ENCODE measurements at places on chromosomes 11 and 22.

- no peak for DNase-seq
Observed at GRCh38 chr11:124174001-124174583, 9.1 kb upstream of the OR10D3 start.

- peak; percentile 77 for DNase-seq
Observed at GRCh38 chr22:47089796-47090460, 327.5 kb downstream of the TBC1D22A start.

DNA sequence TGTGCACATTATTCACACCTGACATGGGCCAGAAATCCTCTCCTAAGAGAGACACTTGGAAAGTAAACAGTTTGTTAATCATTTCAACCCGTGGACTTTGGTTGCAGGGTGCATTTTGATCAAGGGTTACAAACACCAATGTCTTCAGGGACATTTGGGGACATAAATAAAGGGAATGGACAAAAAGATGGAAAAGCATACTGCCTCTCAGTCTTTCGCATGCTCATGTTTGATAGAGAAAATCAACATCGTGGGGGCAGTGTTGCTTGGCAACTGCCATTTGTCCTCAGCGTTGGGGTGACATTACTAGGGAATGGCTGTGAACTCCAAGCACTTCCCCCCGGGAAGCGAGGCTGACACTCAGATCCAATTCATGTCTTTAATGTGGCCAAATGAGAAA is 114.7 kb upstream of the OR4B1 start:
- no peak for DNase-seq

DNA sequence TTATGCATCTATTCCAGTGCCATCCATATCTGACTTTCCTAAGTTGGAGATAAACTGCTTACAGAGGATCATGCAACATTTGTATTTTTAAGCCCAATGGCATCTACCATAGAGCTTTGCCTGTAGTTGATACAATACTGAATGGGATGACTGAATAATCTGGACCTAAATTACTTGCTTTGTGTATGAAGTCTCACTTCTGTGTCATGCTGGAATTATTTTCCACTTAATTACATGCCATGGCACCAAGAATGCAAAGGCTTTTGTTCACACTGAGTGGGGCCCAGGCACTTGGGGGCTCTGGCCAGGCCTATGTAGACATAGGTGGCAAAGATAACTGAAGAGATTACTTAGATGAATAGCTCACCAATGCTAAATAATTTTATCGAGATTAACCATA is 51.6 kb downstream of the OPCML start:
- DNase-seq, result no peak

DNA sequence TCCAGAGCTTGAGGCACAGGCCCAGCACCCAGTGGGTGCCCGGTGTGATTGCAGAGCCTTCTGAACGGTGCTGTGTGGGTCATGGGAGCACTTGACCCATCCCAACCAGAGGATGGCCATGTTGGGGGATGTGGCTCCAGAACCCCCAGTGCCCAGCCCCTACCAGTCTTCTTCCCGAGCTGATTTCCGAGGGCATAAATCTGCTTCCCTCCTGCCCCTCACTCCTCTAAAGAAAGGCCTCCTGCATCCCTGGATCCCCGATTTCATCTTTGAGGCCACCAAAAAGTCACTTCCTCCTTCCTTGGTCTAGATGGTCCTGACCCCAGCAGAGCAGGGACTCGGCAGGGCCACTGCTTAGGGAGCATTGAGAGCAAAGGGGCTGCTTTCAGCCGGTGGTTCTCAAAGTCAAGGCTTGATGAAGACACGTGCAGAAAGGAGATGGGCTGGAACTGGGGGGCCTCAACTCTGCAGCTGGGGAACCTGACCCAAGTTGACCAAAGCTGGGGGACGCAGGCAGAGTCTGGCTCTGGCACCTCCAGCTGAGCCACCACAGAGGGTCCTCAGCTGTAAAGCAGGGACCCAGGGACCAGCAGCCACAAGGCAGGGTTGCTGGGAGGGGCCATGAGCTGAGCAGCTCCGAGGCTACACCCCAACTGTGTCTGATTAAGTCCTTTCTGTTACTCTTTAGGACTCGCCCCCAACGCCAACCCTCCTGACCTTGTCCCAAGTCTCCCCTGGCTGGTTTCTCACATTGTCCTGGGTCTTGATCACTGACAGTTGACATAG is 56.6 kb downstream of the LINC01488 start:
- DNase-seq, result no peak

GRCh38 chr11:82577246-82577645 is 156.4 kb downstream of the FAM181B start:
- no peak for DNase-seq

DNA sequence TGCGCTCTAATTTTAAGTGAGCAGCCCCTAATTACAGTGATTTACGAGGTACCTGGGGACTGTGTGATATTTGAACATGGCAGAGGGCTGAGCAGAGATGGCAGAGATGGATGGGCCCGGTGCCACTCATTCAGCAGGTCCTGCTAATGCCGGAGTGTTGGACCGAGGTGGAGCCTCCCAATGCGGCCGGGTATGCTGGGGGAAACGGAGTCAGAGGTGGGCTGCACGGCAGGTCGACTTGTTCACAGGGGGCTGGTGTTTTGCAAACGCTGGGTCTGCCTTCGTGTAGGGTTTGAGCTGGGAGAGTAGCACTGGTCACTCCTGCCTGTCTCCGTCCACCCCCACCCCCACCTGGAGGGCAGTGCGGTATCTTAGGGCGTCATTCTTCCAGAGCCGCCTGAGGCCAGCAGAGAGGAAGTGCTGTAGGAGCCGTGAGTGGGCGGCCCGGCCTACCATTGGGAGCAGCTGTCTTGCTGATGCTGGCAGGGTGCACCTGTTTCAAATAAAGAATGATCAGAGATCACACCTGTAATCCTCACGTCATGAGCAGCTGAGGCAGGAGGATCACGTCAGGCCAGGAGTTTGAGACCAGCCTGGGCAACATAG is 122.6 kb downstream of the IGLL1 start:
- DNase-seq, result no peak

DNA sequence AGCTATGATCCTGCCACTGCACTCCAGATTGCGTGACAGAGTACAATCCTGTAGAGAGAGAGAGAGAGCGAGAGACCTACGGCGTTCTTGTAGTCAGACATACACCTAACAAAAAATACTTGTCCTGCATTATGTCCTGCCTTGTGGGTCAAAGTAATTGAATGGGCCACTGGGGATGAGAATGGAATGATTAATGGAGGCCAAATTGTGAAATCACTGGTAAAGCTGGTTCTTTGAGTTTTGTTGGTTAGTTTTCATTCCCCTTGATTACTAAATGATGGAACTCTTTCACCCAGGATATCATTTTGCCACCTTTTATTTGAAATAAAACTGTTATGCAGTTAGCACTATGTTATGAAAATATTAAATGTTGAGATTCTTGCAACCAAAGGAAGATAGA is 18.7 kb downstream of the GAS2 start:
- no peak for DNase-seq

DNA sequence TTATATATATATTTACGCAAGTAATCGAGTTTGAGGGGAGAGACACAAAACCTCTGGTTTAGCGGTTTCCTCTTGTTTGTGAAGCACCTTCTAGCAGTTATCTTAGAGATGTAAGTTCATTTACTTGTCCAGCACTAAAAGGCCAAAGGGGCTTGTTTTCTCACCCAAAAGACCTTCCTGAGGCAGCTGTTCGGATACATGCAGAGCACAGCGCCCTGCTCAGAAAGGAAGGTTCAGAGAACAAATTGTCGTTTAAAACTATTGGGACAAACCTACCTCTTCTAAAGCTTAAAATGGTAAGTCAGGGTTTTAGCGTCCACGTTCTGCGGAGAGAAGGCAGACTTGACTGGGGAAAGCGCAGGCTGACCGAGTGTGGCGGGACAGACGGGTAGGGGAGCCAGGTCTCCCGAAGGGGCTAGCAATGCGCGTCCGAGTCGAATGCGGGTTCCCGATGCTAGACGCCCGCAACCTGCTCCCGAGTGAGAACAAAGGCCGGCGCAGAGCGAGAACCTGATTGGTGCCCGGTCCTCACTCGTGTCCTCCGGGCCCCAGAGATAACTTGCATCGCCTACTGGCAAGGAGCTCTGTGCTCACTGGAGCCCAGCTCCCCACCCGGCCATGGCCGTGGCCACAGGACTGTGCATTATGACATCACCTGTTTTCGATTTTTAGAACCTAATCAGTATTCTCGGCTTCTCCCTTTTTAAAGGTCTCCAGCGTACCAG is 1.0 kb upstream of the SESN3 start:
- DNase-seq, result peak; percentile 65

DNA sequence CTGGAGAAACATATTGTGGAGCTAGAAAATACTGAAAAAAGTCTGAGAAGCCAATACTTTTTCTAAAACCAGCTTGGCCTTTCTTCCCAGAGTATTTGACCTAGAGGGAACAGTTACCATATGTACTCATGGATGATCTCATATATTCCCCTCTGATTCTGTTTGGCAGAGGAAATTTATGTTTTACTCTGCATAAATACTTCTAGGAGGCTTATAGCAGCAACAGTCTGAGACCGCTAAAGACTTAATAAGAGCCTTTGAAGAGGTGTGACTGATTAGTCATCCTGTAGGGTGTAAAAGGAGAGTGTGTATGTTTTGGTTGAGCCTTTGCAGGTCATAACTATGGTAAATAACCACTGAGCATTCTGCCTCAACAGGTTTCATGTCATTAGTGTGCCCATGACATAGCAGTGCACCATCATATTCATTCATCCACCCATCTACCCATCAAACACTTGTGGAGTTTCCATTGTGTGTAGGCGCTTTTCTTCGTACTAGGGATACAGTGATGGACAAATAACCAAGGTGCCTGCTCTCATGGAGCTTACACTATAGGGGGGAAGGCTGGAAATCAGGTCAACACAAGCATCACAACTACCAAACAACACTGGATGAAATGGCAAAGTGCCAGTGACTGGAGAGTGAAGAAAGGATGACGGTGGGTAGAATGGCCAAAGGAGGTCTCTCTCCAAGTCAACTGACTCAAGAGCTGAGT is 44.5 kb downstream of the TRAF6 start:
- no peak for DNase-seq

- peak; percentile 94 for DNase-seq
Observed at GRCh38 chr22:36301384-36301828, 48.5 kb downstream of the APOL1 start.

DNA sequence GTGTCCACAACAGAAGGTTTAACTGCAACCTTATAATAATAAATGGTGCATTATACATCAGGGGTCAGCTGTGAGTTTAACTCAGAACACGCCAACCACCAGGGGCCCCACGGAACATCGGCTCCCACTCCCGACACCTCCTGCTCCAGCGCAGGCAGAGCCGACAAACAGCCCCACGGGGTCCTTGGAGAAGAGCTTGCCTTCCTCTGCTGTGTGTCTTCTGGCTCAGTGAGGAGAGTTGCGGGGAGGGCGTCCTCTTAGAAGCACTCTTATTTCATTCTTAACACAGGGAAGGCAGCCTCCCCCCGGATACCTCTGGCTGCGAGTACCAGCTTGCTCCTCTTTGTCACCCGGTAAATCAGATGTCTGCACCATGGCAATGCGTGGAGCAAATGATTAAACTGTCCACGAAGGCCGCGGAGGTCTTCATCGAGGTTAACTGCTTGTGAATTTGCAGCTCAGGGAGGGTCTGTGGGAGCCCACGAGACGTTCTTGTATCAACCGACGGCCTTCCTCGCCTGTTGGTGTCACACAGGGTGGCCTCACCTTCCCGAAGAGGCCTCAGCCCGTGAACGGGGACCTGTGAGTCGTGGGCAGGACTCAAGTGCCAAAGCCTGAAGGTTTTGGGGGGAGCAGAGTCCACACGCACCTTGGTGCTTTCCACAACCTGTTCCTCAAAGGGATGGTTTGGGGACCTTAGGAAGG is 464.0 kb downstream of the BRD1 start:
- peak; percentile 76 for DNase-seq

GRCh38 chr11:62103986-62104385 is 19.8 kb upstream of the INCENP start:
- no peak for DNase-seq

DNA sequence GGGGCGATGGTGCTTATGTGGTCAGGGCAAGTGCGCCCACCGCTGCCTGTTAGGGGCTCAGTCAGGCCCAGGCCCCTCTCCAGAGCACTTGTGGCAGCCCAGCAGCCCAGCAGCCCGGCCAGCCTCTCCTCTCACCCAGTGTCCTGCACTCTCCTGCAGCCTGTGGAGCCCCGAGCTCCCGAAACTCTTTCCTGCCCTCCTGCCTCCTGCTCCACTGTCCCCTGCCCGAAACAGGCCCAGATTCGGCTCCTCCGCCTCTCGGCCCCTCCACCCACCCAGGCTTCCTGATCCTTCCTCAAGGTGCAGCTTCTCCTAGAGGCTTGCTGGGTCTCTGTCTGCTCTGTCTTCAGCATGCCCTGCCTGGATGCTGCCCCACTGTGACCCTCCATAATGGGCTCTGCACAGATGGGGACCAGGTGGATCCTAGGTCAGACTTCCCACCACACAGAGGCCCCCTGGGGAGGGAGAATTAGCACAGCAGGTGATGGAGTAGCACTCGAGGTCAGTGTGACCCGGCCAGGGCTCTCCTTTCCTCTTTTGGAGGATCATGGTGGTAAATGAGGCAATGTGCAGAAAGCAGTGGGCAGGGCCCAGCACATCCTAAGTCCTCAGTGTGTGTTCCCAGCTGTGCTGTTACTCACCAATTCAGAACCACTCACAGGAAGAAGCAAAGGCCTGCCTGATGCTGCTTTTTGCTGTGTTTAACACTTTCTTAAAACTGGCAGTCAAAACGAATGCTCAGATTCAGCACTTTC is 18.6 kb upstream of the NAP1L4 start:
- no peak for DNase-seq

GRCh38 chr11:61092280-61092766 is 10.0 kb upstream of the CD5 start:
- no peak for DNase-seq

GRCh38 chr11:47950396-47950795 is 30.0 kb upstream of the PTPRJ start:
- DNase-seq, result no peak

DNA sequence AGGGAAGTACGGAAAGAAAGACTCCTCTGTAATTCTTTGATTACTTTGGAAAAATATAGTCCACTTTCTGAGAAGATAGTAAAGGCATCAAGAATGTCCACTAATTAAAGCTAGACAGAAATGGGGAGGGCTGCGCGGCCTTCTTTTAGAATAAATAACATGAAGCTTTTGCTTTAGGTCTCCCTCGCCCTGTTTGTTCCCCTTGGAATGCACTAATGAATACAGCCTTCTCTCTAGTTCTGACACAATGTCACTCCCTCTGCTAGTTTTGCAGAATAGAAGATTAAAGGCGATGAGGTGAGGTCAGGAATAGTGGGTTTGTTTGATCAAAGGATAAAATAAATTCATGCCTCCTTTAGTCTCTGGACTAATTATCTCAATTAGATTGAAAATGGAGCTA is 543.9 kb downstream of the OPCML start:
- DNase-seq, result no peak

DNA sequence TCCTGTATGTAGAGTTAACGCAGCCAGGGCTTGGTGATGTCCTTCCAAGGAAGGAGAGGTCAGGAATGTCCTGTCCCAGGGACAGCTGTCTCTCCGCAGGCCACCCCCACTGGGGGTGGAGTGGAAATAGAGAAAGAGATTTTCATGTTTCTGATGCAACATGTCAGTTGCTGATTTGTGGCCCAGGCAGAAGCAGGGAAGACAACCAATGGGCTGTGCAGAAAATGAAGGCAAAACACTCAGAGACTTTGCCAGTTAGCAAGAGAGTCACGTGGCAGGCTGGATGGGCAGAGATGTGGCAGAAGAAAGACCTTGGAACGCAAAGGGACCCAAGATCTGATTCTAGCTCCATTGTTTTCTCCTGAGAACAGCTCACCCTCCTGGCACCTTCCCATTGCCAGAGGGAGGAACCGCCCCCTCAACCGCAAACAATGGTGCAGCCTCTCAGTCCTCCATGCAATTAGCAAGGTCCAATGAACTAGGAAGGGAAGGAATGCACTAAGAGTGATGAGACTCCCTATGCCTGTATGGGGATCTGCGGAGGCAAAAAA is 71.0 kb downstream of the SYN3 start:
- DNase-seq, result peak; percentile 79

GRCh38 chr11:76740772-76741171 is 42.4 kb upstream of the TSKU start:
- DNase-seq, result no peak

Measured in lower leg skin (tissue), 4 donors.